Urothelium cell line (cell line): ENCODE measurements at places on chromosomes 5 and 9.
A peak's percentile ranks its signal among the peaks of the same experiment; 100 is the strongest.

DNA sequence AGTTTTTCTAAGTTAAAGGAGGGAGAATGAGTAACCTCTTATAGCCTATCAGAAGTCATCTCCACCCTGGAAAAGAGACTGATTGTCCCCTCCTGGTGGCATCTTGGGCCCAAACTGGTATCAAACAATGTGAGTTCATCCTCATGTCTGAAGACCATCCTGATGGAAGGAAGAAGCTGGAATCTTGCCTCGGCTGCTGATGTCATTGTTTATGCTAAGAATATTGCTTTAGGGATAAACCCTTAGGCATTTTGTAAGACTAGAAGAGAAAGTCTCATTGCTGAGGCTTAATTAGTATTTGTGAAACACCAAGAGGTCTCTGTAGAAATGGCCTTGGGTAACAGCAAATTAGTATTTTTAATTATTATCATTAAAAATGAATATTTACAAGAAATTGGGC, 65.7 kb upstream of the KCNN2 start:
- no peak for DNase-seq

DNA sequence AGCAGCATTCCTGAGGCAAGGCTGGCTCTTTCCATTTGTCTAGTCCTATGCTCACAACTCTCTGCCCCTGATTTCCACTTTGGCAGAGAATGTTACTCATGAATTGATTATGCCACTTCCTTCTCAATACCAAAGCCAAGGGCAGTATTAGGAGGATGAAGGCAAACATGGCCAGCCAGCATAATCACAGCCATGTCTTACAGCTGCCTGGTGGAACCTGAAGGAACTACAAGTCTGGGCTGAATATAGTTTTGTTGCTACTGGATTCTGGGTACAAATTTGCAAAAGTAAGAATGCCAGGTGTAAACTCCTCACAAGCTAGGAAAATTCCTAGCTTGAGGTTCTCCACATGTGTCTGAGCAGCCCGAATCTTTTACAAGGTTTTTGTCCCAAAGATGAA, 4.2 kb downstream of the SIL1 start:
- no peak for DNase-seq

GRCh38 chr5:73975845-73976244, 349.8 kb downstream of the ARHGEF28 start:
- DNase-seq, result no peak

GRCh38 chr5:152593388-152593787, 188.3 kb upstream of the NMUR2 start:
- no peak for DNase-seq

DNA sequence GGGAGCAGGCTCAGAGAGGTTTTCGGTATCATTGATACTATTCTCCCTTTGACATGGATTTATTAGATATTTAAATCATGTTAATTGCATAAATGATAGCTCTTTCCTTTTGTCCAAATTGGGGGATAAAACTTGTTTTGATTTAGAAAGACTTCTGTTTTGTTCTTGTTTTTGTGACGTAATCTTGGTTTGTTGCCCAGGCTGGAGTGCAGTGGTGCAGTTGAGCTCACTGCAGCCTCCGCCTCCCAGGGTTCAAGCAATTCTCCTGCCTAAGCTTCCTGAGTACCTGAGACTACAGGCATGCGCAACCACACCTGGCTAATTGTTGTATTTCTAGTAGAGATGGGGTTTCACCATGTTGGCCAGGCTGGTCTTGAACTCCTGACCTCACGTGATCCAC, 7.1 kb downstream of the MAT2B start:
- DNase-seq, result no peak

DNA sequence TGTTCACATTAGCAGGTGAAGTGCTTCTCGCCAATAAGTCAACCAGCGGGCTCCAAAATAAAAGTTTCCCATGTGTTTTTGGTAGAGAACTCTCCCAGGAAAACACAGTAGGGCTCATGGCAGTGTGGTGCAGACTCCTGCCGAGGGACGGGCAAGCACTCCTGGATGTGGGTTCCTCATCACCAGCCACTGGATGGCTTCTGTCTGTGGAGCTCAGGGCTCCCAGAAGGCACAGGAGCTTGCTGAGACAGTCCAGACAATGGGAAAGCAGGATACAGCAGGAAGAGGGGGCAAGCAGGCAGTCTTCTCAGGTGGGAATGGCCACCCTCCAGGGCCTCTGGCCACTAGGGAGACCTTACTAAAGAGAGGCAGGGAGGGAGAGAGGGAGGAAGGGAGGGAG, 142.4 kb downstream of the HSD17B3 start:
- no peak for DNase-seq

GRCh38 chr9:106893088-106893487, 30.1 kb downstream of the ZNF462 start:
- DNase-seq, result peak; percentile 60

DNA sequence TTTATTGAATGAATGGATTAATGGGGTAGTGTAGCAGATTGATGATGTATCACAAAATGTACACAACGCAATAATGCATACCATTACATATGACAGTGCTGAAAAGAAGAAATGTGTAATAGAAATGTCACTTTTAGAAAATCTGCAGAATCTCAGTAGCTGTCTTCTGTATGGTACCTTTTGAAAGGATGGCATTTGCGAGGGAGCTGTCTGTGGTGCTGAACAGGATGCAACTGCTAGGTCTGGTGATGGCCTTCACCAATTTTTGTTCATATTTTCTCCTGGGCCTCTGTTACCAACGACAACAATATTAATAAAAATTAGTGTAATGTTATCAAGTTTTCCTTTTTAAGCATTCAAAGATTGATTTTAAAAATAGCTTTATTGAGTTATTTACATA, 36.2 kb upstream of the OTULIN start:
- DNase-seq, result peak; percentile 77

DNA sequence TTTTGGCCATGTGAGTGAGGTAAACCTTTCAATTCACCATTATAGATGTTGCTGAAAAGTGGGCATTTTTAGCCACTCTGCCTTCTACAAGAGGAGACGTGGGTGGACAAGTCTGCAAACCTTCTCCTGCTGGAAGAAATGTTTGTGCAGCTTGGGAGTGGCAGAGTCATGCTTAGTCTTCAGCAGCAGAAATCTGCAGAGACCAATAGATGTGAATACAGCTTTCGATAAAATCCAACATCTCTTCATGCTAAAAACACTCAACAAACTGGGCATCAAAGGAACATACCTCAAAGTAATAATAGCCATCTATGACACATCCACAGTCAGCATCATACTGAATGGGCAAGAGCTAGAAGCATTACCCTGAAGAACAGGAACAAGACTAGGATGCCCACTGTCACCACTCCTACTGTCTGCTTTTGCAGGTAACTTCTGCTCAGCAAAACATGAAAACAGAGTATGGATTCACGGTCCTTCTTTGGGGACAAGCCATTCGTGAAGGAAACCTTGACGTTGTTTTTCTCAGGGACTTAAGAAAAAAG, 91.3 kb downstream of the RALGPS1 start:
- DNase-seq, result no peak

- peak; percentile 33 for DNase-seq
Measured at GRCh38 chr5:38557308-38557710, 863 bp upstream of the LIFR start.

DNA sequence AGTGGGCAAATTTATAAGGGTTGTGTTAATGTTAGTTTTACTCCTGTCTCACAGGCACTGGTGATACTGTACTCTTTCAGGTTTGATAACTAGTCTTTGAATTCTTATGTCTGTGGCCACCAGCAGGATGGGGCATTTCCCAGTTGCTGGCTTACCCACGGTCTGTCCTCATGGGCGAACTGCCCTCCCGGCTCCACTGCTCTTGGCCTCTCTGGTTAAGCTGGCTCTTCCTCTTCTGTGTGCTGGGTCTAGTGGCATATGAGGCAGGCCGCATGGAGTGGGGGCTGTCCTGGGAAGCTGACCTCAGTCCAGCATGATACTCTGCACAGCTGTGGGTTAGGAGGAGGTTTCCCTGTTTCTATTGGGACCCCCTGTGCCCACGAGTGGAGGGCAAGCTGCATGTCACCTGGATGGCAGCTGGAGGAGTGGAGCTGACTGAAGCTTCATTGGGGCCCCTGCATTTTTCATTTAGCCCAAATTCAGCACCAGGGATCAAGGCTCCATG, 19.5 kb downstream of the PHF2 start:
- DNase-seq, result no peak

DNA sequence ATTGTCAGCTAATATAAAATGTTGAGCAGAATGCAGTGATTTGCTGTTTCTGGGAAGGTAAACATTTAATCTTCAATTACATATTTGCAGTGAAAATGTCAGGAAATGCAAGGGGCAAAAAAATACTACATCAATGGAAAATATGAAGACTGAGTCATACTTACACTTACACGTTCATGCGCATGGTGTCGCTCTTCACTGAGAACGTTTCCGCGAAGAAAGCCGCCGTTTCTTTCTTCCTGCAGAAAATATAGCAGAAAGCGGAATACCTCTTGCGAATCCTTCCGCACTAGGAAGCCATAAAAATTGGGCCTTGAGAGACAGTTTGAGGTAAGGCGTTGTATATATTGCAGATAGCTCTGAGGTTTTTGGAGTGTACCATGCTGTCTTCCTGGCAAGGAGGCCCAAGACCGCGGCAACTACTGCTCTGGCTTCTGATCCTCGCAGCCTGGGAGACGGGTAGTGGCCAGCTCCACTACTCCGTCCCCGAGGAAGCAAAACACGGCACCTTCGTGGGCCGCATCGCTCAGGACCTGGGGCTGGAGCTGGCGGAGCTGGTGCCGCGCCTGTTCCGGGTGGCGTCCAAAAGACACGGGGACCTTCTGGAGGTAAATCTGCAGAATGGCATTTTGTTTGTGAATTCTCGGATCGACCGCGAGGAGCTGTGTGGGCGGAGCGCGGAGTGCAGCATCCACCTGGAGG, at the start of gene PCDHA13:
PCDHA13 (plus strand) TSS at position 236 of the 702 bp plus-strand sequence; CDS start at position 381, 145 bp downstream.
- peak; percentile 12 for DNase-seq

DNA sequence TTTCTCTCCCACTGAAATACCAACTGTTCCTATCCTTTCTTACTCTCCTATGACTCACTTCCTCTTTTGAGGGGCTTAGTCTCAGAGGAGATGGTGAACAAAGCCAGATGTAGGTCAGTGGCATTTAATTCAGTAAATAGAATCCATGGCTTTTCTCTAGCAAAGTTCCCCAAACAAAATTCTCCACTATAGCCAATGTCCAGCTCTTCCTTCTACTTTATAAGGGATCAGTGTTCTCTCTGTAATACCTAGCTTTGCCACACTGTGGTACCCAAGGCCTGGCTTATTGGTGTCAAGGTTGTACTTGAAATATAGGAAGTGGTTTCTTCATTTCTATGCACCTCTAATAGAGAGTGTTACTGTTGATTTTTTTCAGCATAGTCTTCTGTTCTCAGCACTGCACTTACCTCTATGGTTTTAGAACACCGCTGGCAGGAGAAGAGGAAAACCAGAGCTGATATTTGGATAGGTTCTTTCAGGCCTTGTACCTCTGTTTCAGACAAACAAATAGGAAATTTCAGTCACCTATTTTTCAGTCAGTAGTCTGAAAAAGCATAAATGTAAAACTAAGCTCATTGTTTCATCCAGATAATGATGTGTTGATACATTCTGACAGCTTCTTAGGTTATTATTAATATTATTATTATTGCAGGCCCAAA, 40.6 kb upstream of the ITGA2 start:
- DNase-seq, result peak; percentile 58

- DNase-seq, result no peak
Measured at GRCh38 chr5:133523013-133523658, 89.2 kb downstream of the FSTL4 start.

DNA sequence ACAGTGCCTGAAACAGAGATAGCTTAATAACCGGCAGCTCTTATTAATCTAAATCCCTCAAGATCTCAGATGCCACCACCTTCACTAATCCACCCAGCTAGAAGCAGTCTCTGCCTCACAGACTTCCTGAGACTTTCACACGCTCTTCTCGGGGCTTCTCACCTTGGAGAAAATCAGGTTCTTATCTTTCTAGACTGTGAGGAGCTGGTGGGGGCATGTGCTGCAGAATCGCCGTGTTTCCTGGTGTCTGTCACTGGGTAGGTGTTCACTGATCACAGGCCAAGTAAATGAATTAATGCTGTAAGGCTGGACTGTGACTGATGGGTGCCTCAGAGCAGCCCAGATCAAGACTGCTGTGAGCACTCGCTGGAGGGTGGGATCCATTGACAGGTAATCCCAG, 101.7 kb downstream of the PSD2 start:
- DNase-seq, result no peak

DNA sequence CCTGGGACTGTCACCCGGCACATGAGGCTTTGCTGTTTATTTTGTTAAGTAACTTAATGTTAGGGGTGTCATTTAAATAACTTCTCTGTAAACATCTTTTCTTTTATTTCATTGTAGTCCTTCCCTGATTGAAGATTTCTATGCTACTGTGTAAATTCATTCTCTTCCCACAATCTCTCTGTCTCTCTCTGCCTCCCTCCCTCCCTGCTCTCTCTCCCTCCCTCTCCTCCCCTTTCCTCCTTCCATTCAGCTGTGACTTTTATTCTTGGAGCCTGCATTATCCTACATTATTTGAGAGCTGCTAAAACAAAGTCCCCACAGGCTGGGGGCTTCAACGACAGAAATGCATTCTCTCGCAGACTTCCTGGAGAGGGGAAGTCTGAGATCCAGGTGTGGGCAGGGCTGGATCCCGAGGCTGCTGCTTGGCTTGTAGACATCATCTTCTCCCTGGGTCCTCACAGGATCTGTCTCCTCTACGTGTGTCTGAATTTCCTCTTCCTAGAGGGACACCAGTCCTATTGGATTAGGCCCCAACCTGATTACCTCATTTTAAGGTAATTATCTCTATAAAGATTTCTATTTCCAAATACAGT, 18.4 kb downstream of the UBE2QL1 start:
- no peak for DNase-seq

GRCh38 chr5:148760945-148761638, 65.3 kb upstream of the ADRB2 start:
- DNase-seq, result no peak

DNA sequence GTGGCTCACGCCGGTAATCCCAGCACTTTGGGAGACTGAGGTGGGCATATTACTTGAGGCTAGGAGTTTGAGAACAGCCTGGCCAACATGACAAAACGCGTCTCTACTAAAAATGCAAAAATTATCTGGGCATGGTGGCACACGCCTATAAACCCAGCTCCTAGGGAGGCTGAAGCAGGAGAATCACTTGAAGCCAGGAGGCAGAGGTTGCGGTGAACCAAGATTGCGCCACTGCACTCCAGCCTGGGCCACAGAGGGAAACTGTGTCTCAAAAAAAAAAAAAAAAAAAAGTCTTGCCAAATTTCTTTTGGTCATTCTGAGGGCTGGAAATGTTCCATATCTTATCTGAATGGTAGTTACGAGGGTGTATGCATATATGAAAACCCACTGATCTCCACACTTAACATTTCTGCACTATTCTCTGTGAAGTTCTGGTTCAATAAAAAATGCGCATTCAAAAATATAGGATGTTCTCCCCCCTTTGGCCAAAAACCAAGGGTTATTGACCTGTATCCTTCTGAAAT, 13.5 kb upstream of the NIPAL4 start:
- no peak for DNase-seq
